ENCODE measurements at places on chromosomes 2 and 18.

- DNase-seq: no peak
Measured at GRCh38 chr2:62641410-62641843, 64.1 kb upstream of the EHBP1 start.

DNA sequence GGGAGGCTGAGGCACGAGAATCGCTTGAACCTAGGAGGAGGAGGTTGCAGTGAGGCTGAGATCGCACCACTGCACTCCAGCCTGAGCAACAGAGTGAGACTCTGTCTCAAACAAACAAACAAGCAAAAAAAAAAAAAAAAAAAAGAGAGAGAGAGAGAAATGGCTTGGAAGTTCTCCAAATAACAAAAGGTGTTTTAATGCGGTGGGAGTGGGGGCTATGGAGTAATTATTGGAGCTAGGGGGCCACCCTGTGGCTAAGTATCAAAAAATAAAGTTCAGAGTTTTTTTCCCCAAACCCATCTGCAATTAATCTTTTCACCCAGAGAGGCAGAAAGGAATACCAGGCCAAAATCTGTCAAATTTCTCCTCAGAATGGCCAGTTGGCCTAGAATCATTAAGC is 23.0 kb upstream of the CEP68 start:
- peak; percentile 76 for DNase-seq

DNA sequence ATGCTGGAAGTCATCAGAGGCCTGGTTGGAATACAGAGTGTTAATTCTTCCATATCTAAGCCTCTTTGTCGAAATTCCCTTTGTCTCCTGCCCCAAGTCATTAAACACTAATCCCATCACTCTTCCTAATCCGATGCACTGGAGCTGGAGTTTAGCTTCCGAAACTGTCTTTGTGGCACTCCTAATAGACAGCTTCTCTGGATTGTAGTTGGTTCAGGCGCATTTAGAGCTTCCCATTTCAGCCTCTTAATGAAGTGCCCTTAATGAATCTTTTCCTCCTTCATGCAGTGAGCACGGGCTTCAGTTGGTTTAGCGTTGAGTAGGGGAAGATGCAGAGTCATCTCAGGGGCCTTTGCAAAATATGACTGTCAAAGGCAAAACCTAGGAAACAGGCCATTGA is 72.2 kb upstream of the MEIS1 start:
- no peak for DNase-seq

- DNase-seq: no peak
Measured at GRCh38 chr2:197908990-197909776, 104.8 kb downstream of the PLCL1 start.

GRCh38 chr2:195861821-195862220 is 204.8 kb downstream of the SLC39A10 start:
- no peak for DNase-seq

DNA sequence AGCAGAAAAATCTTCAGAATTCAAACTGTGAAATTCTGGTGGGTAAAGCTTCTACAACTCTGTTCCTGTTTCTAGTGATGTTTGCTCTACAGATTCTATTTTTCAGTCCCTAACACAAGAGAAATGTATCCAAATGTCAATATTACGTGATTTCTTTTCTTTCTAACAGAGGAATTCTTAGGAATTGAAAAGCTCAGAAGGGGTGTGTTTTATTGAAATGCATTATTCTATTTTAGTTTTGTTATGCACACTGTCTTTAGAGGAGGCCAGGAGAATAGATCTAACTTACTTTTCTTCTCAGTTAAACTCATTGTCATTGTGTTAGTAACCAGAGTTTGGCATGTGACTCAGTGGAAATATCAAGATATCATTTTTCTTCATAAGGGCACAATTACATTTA is 62.4 kb downstream of the MTX2 start:
- no peak for DNase-seq

Measured in NAMALWA (cell line).